ENCODE measurements at places on chromosomes 16 and 17.

DNA sequence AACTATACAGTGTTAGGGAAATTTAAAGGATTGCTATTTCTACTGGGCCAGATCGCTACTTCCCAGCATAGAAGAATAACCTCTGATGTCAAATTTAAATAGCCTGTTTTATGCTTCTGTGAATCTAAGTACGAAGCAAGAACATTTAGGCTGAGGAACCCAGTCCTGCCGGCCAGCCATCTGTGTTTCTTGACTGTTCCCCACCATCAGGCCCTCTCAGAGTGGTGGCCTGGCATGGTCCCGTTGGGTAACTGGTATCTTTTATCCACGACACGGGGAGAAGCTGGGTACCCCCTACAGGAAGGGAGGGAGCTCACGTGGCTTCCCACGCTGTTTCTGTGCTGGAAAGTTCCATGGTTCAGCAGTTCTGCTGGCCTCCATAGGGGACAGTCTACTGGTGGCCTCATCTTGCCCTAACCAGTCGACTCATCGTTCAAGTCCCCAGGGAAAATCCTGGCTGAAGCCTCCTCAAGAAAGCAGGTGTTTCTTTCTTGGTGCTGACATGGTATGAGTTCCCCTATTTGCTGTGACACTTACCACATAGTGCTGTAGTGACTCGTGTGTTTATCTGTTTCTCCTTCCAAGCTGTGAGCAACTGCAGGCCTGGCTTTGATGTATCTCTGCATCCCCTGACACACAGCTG lies 201.7 kb upstream of the NLRP1 start:
- DNase-seq, result peak; percentile 85

DNA sequence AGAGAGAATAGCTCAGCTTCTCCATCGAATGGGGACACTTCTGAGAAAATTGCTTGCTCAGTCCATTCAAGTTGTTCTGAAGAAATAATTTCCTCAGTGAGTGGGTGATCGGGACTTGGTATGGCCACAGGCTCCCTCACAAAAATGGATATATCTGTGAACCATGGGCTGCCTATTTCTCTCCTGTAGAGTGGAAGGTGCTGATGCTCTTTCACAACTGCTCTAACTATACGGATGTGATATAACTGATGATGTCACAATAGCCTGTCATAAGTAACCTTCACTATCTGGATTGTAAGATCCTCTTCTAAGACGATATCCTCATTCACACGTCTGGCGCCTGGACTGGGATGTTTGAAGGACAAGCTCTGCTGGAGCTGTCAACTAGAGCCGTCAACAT lies 4.7 kb upstream of the CCL18 start:
- DNase-seq, result no peak

GRCh38 chr16:50395763-50396710 lies 27.2 kb upstream of the BRD7 start:
- DNase-seq, result no peak

- DNase-seq, result no peak
These were observed 363.3 kb upstream of the CDH5 start for GRCh38 chr16:66003201-66003600.

DNA sequence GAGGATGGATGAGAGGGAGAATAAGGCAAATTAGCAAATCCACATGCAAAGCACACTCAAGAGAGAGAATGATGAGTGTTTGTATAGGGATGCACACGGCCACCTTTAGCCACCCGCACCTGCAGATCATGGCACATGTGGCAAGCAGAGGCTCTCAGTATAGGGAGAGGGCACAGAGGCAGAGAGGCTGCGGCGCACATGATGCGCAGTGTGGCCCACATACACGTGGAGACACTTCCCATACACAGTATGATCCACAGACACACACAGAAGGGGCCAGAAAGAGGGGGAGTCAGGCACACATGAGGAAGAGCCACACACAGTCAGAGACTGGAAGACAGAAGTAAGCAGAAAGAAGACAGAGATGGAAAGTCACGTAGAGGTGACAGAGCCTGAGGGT lies 6.5 kb upstream of the CHD3 start:
- peak; percentile 46 for DNase-seq

DNA sequence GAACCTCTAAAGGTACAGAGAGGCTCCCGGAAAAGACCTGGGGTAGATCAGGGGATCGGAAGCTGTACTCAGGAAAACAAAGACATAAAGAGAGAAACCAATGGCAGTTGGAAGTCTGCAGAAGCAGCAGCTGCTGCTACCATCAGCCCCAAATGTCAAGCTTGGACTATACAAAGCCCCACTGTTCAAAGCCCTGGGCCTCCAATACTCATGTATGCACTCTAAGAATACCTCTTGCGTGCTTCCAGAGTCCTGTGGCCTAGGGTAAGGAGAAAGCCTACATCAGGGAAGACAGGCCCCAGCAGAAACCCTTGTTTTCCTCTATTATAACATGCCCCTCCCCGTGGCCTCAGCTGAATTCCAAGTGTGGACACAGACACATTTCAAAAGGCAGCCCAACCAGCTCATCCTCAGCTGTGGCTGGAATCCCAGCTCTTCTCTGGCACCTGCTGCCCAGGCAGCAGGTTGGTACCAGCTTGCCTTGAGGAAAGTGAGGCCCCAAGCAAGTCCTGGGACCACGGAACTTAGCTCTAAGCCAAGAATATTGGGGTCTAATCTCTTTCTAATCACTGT lies 19.3 kb upstream of the MTMR4 start:
- no peak for DNase-seq

DNA sequence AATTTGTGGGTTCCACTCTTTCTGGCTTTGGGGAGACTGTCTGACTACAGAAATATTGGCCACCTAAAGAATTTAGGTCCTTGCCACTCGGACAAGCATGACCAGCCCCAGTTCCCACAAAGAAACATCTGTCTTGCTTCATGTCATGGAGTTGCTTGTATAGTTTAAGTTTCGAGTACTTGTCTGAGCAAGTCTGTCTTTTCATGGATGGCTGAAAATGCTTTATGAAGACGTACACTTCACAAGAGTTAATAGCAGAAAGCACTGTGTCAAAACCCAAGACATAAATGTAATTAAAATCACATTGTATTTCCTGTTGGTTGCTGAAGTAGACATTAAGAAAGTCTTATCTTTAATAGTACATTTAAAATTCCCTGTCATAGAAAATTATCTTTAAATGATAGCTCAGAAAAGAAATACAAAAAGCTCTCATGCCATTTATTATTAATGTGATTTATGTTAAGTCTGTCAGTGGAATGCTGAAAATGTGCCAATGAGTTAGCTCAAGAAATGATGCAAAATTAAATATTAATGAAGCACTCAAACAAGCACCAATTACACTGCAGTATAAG lies 29.8 kb upstream of the XYLT2 start:
- no peak for DNase-seq

- DNase-seq, result no peak
These were observed 21.9 kb downstream of the PRKAR1A start for GRCh38 chr17:68533887-68534694.

DNA sequence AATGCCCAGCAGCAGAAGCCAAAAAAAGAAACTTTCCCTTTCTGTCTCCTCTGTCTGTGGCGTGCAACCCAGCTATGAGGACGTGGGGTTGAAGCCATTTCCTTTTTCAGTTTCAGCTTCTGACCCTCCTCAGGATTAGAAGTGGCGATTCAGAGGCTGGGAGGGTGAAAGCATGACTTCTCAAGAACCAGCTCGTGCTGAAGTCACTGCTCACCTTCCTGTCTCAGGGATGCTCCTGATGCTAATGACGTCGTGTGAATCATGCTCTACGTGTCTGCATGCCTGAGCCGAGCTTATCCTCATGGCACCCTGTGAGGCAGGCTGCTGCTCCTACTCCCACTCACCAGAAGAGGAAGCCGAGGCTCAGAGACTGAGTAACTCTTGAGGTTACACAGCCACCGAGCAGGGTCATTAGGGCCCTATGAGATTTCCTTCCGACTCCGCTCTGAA lies 5.7 kb upstream of the LPO start:
- peak; percentile 93 for DNase-seq

DNA sequence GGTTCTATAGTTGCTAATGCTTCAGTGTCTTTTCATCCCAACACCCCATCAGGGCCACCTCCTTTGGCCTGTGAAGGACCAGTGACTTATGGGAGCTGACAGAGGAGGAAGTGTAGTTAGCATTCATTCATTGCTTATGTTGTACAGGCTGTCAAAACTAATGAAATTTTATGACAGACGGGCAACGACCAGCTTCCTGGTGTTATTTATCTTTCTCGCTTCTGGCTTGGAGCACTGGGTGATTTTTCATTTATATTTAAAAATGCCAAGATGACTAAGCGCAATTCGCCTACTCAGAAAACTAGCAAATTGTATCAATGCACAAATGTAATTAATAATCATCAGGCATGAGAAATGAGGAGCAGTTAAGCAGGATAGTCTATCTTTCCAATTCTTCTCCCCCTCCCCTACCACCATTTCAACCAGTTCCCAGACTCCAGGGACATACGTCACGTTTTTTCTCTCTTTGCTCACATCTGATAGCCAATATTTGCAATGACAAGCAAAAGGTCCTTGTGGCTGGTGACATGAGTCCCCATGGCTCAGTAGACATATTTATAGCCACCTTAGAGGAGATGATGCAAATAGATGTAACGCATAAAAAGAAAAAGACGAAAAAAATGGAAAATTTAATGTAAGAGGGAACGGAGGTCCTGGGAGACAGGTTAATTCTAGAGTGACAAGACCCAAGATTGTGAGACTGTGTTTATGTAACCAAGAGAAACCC lies 11.2 kb downstream of the CDRT15 start:
- DNase-seq, result no peak

- DNase-seq, result no peak
These were observed 15.4 kb downstream of the CUEDC1 start for GRCh38 chr17:57939797-57940196.

- no peak for DNase-seq
These were observed 59.5 kb upstream of the CACNG4 start for GRCh38 chr17:66904760-66905624.
